Placental epithelial cell (primary cell): ENCODE measurements at places on chromosomes 11 and 22. TPM values are rescaled to one million over a fixed set of nuclear protein-coding genes. Genes with fewer than 3 reads are reported as not detected.

Gene PRR33
- total RNA-seq = not detected in 2 replicates

Gene OSM
- total RNA-seq = not detected in 2 replicates

Gene NDUFA6
- total RNA-seq = 29.8 and 42.7 TPM in 2 replicates

Gene SCGB1D2
- total RNA-seq = not detected in 2 replicates

Gene HSPB2
- total RNA-seq = 0.87 TPM in 1 of 2 replicates, not detected in the other

Gene BAD
- total RNA-seq = 68.3 and 93.5 TPM in 2 replicates

Gene RAB39A
- 0.11 and 0.39 TPM in 2 replicates for total RNA-seq
